Suppressor macrophage (primary cell): ENCODE measurements at places on chromosomes 3 and 15.

GRCh38 chr3:58704745-58705144 lies 38.2 kb upstream of the FAM3D start:
- DNase-seq = no peak

- no peak for DNase-seq
Observed at GRCh38 chr3:22582266-22582665, 620.9 kb upstream of the UBE2E2 start.

- peak; percentile 37 for DNase-seq
Observed at GRCh38 chr3:183428447-183429211, at the start of gene MCF2L2. MCF2L2 (minus strand) TSS chr3:183428619; CDS start chr3:183427977, 642 bp downstream.

DNA sequence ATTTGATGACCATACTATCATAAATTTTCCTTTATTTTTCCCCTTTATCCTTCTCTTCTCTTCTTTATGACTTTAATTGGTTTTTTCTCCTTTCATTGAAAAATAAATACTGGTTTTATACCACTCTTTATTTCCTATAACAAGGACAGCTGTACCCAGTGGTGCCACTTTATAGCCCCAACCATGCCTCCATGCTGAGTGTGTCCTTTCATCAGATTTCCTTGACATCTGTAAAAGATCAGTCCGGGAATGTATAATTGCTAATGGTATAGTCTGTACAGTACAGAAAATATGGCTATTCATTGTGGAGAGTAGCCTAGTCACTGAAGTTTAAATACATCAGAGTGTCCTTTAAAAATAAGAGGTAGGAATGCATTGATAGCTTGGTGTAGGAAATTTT lies 74.6 kb downstream of the EPHA3 start:
- no peak for DNase-seq

GRCh38 chr3:48143567-48143966 lies 44.6 kb downstream of the CDC25A start:
- DNase-seq = no peak

DNA sequence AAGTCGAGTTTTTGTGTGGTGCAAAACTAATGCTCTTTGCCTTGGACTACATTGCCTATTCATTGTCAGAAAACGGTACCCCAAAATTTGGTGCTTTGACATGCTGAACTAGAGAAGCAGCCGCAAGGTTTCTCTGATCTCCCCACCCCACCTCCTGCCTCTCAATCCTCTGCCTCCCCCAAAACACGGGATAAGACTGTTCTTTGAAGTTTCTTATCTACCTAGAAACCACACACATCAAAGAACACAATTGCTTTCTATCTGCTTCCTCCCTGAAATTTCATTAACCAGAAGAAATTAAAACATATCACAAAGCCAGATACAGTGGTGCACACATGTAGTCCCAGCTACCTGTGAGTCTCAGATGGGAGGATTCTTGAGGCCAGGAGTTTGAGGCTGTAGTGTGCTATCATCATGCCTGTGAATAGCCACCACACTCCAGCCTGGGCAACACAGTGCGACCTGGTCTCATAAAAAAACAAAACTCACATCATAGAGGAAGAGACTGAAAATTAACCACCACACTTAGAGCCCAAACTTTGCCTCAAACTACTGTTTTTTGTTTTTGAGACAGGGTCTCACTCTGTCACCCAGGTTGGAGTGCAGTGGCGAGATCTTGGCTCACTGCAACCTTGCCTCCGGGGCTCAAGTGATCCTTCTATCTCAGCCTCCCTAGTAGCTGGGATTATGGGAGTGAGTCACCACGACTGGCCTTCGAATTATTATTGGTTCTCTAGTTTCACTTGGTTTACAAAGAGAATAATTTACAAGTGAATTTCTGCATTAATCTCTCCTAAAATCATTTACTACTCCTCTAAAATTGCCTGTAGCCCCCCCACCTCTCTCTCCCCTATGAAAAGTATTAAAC lies 2.7 kb upstream of the PCNP start:
- no peak for DNase-seq

DNA sequence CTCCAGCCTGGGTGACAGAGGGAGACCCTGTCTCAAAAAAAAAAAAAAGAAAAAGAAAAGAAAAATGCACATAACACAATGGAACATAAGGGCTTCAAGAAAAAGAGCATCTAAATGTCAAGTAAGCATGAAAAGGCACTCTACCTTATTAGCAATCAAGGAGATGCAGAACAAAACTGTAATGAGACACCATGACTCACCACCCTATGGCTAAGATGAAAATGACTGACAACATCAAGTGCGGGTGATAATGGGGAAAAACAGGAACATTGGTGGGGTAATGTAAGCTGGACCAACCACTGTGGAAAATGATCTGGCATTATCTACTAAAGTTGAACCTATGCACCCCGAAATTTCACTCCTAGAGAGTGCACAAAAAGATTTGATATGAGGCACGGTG lies 19.6 kb upstream of the NSMCE3 start:
- DNase-seq = no peak

- no peak for DNase-seq
Observed at GRCh38 chr3:42894698-42895579, 11.0 kb upstream of the ZNF662 start.

GRCh38 chr15:47136236-47136635 lies 581.1 kb upstream of the SEMA6D start:
- no peak for DNase-seq

DNA sequence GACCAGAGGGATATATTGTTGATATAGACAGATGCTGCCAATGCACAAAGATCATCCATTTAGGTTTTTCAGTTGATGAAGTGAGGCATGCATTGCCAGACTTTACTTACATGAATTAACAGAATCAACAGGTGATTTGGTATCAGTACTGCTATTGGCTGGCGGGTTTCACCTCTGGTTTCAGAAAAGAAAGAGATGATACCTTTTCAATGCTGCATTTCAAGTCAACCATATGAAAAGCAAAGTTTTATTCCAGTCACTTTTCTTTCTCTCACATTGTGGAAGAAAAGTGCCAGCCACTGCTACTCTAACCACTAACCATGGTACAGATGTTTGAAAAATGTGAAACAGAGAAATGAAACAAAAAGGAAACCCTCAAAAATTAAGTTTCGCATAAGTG lies 289.1 kb downstream of the TIGIT start:
- DNase-seq = no peak

DNA sequence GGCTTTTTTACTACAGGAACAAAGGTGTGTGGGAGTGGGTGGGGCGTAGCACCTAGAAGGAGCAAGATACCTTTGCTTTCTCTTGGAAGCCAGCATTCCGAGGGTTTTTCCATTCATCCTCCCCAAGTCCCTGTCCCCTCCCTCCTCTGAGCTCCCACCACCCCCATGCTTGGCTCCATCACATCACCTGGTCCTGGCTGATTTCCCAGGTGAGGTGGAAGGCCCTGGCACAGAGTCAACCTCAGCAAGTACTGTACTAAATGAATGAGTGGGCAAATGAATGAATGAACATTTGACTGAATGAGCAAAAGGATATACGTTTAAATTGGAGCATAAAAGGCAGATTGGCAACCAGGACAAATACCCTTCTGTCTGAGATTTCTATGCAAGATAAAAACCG lies 45.4 kb downstream of the DZIP1L start:
- no peak for DNase-seq

DNA sequence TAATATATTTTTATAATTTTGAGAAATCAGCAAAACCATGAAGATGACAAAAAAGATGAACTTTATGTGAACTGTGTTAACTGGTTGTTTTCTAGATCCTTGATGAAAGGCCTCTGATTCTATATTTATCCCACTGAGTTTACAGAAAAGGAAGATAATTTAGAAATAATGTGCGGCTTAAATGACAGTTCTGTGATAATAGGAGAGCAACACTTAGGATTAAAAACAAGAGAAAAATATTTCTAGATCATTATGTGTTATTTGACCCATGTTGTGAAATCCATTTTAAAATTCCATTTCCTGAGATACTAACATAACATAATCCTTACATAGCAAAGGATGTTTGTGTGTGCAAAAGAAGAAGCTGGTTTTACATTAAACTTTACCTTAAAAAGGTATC lies 598.0 kb downstream of the DIPK2A start:
- DNase-seq = no peak

DNA sequence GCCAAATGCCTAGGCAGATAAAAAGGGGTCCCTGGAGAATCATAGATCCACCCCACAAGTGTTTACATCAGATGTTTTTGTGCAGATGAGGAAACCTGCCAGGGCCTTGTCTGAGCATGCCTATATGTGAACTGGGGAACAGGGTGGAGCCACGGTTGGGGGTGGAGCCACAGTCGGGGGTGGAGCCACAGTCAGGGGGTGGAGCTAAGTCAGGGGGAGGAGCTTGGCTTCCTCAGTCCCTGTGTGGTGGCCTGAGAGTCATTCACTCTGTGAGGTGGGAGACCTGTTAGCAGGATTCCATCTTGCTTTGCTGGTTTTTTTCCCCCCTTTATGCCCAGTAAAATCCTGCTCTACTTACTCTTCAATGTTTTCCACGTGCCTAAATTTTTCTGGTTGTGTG lies 57.8 kb upstream of the TGFBR2 start:
- DNase-seq = no peak

DNA sequence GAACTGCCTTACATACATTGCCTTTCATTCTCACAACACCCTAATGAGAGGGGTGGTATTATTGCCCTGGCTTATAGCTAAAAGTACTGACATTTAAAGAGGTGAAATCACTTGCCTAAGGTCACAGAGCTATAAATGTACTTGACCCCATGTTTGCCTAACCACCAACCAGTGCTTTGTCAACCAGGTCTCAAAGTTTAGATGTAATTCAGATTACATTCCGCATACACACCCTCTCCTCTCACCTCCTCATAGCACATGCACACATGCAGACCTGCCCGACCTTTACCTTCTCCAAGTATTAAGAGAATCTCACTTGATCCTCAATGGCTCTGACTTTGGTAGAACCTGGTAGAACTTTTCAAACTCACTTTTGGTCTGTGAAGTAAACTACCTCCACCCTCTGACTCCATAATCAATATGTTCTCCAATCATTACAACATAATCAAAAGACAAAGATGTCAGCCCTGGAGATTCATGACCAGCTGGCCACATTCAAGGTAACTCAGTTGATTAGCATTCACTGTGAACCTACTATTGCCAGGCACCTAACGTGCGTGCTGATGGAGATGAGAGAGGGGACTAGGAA lies 63.2 kb upstream of the HES1 start:
- no peak for DNase-seq

DNA sequence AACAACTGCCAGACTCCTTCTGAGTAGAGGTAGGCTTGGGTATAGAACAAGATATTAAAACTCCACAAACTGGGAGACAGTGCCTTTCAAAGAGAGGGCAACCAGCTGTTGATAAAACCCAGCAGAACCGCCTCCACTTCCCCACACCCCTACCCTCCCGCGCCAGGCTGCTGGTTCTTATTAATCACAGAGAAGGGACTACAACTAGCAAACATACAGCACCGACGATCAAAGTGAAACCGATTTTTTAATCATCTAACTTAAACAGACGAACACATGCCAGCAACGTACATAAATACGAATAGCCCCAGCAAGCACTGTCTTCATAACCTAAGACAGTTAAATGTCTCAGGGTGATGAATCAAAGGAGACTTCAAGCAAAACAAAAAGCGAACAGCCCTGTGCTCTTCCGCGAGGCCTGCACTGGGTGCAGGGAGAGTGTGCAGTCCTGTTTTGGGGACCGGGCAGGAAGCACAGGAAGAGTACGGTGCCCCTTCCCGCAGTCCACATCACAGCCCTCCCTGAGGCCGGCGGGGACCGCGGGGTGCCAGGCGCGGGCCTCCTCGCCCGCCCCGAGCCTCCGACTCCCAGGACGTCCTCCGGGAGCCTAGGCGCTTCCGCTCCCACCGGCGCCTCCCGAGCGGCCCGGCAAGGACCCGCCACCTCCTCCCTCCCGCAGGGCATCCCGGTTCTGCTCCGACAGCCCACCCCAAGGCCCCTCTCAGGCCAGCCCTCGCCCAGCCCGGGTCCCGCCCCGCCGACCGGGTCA lies 75.1 kb upstream of the VGLL4 start:
- peak; percentile 49 for DNase-seq

GRCh38 chr3:102883515-102883914 lies 448.7 kb downstream of the ZPLD1 start:
- no peak for DNase-seq

GRCh38 chr15:56739964-56740640 lies 6.8 kb upstream of the ZNF280D start:
- peak; percentile 44 for DNase-seq

DNA sequence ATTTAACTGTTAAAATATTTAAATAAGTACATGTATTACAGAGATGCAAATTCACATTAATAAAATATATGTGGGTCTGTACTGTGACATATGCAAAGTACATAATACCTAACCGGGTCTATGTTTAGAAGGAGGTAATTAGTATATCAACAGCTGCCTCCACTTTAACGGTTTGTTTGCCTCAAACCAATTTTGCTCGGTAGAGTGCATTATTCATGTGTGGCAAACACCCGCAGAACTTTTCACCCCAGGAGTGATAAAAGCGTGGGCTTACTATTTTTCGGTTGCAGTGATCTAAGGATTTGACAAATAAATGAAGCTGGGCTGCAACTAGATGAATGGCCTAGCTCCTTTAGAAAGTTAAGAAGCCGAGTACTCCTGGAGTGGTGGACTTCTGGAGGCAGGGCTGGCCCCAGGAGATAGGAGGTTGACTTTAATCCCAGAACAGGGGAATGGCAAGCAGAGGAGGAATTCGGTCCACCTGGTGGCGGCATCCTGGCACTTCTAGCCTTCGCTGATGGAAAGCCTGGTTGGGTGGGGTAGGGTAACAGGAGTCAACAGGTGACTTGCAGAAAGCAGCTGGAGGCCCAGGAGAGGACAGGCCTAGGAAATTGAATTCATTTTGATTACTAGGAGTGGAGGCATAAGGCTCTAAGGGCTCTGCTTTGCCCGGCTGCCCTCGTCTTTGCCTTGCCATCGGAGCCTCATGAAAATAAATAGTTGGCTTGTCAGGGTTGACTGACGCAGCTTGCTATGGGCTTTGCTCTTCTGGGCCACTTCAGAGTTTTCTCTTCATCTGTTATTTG lies 2.4 kb downstream of the SLCO3A1 start:
- no peak for DNase-seq

- no peak for DNase-seq
Observed at GRCh38 chr15:43134157-43134635, 810 bp downstream of the TMEM62 start.

- DNase-seq = no peak
Observed at GRCh38 chr3:57094575-57094974, 34.1 kb downstream of the SPATA12 start.

- no peak for DNase-seq
Observed at GRCh38 chr3:16142350-16143025, 32.0 kb upstream of the GALNT15 start.

GRCh38 chr3:18282507-18282906 lies 142.6 kb downstream of the SATB1 start:
- no peak for DNase-seq

DNA sequence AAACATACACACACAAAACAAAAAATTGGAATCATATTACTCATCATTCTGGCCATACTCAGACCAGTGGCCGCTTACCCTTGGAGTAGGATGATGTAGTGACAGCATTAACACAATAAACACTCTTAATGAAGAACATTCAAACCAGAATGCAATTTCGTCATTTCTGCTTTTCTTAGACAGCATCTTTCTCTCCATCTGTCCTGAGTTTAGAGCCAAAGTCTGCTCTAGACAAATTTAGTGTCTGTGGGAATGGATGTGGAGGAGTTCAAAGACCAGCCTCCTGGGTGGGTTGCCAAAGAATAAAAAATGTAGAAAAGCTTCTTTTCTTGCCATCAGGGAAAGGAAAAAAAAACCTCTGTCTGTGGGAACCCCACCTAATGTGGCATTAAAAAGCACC lies 212.4 kb upstream of the POU1F1 start:
- DNase-seq = no peak
